A549 treated with AZD2906 at 1 μM for 4 hours (cell line): ENCODE measurements at places on chromosomes 5 and 9. TPM values are rescaled to one million over a fixed set of nuclear protein-coding genes. Genes with fewer than 3 reads are reported as not detected.

FAM114A2 gene
- 8.8 to 14.2 TPM (median 9.8 TPM) in 5 replicates for total RNA-seq

PCDHB3 gene
- total RNA-seq = 0.02 to 0.03 TPM (median 0.02 TPM) in 3 of 5 replicates, not detected in the others

MAMDC4 gene
- 1.5 to 4.6 TPM (median 3.8 TPM) in 5 replicates for total RNA-seq

ADAMTS19 gene
- total RNA-seq = not detected in 5 replicates

PCDHA12 gene
- total RNA-seq = 3.0 to 3.2 TPM (median 3.1 TPM) in 5 replicates

LRRC26 gene
- 0.39 to 1.9 TPM (median 1.2 TPM) in 5 replicates for total RNA-seq

SMIM15 gene
- total RNA-seq = 65.8 to 90.4 TPM (median 68.0 TPM) in 5 replicates

TMCO6 gene
- 10.6 to 14.5 TPM (median 12.3 TPM) in 5 replicates for total RNA-seq
